ENCODE measurements at places on chromosomes 11 and 22.

DNA sequence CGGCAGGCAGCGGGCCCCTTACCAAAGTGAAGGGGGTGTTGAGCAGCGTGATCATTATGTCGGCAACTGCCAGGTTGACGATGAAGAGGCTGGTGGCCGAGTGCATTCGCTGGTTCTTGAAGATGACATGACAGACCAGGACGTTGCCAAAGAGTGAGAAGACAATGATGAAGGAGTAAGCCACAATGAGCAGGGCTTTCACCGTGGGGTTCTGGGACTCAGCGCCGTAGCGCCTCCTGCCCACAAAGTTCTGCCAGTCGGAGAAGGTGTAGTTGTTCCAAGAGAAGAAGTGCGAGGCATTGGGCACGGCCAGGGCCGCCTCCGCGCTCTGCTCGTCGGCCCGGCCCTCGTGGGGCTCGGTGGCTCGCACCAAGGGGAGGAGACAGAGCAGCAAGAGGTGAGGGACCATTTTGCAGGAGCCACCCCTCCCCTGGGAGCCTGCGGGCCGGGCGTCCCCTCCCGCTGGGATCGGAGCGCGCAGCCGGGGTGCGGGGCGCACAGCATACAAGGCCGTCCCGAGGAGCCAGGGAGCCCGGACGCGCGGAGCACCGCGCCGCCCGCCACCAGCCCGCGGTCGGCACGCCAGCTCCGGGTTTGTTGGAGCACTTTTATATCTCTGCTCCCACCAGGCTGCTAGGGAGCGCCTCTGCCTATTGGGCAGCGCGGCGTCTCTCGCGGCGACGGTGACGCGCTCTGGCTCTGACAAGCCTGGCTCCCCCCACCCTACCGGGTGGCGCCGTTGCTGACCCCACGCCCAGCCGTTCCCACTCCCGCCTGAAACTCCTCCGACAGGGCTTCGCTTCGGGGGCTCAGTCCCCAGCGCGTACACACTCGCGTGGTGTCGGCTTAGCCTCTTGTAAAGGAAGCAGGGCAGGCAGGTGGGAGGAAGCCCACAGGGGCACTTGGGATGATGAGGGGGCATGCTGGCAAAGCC, at the start of gene GPR83:
Gene GPR83 (minus strand): TSS at position 581 of the 934 bp plus-strand sequence. CDS start 172 bp downstream, at position 409.
- DNase-seq, result peak; percentile 16

DNA sequence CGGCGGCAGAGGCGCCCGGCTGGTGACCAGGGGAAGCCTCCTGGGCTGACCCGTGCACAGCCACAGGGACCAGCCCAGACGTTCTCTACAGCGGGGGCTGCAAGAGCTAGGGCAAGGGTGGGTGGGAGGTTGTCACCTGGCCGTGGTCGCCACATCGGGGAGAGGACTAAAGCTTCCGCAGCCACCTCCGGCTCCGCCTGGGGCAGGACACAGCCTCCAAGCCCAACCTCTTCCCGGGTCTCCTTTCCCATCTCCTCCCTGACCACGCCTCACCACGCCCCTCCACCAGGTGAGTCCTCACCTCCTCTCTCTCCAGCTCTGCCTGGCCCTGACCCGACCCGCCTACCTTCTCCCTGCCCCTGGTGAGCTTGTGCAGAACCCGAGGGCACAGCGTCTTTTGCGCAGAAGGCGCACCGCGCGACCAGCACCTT, 75.9 kb upstream of the LMO1 start:
- DNase-seq, result no peak

- no peak for DNase-seq
Observed at GRCh38 chr11:117313091-117313490, 3.0 kb downstream of the BACE1 start.

DNA sequence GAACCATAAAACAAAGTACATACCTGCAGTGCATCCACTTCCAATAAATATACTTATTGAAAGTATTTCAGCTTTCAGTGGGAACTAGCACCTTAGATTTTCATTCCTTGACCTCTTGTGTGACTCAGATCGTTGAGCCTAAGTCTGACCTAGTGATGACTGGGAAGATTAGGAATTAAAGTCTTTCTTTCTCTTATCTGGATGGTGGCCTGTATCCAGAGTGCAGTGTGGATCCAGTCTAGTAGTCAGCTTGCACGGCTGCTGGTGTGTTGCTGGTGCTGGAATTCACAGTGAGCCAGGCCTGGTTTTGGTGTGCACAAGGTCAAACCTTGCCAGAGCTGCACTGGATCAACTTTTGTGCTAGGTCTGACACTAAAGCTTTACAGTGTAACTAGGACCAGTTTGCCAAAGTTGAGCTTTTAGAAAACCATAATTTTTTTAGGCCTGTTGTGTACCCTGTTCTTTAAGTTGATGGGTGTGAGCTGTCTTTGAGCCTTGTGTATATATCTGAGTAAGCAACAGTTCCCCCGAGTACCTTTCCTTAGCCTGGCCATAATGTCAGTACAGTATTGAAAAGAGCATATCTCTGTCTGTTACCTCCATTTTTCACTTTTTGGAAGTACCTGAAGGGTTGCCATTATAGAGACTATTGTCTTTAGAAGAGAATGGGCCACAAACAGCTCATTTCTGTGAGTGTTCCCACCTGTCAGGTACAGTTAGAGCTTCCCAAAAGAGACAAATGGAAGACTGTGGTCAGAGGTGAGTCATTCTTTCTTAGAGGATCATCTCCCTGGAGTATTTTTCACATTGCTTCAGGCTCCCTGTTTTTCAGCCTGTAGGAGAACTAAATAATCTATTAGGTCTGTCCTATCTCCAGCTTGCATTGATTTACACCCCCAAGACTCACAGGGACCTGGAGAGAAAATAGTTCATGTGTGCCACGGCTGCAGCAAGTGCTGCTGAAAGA, 89.8 kb downstream of the ALX4 start:
- DNase-seq, result no peak

GRCh38 chr11:11407065-11407762, 54.2 kb upstream of the CSNK2A3 start:
- DNase-seq, result peak; percentile 69

DNA sequence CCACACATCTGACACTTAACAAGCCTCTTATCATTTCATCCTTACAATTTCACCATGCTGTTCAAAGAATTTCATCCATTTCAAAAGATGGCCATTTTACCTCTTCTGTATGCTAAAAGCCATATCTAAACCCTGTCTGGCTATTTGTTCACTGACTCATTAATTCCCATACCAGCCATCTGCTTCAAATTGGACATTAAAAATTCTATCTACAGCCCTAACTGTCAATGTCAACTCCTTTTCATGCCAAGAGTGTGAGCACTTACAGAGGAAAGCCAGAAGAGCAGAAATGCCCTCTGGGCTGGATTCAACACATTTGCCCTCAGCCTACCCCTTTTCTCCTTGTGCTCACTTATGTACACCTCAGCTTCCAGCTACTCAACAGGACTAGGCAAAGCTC, 59.2 kb downstream of the SYTL2 start:
- DNase-seq, result no peak

- no peak for DNase-seq
Observed at GRCh38 chr11:28245131-28245530, 136.9 kb downstream of the METTL15 start.

DNA sequence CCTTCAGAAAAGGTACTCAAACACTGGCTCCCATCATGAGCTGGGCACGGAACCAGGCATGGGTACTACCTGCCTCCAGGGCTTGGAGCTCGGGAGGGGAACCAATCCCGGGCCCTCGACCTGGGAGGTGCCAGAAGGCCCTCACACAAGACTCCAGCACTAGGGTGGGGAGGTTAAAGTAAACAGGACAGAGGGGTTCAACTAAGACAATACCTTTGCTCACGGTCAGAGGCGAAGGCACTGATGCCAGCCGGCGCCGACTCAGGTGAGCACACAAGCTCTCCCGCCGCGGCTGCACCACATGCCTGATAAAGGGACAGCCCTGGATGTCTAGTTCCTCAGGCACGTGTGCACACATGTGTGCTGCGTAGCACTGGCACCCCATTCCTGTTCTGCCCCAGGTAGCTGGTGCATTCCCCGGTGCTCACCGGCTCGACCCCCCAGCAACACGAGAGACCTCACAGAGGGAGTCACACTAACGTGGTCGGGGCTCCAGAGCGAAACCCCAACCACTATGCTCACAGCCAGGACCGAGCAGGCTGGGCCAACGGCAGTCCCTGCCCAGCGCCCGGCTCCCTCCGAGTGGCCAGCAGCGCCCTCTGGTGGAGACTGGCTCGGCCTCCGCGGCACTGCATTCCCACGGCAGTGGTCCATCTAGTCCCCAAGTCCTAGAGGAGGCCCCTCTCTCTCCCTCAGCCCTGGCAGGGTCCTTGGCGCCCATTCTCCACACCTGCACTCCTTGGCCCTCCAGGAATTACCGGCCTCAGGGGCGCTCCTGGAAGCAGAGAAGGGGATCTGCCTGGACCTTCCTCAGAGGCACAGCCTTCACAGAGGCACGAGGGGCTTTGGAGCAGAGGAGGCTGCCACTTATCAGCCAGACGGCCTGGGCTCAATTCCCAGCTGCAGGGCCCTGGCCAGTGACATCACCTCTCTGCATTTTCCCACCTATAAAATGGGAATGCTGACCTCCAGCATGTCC, 28.8 kb upstream of the MOB2 start:
- peak; percentile 35 for DNase-seq

DNA sequence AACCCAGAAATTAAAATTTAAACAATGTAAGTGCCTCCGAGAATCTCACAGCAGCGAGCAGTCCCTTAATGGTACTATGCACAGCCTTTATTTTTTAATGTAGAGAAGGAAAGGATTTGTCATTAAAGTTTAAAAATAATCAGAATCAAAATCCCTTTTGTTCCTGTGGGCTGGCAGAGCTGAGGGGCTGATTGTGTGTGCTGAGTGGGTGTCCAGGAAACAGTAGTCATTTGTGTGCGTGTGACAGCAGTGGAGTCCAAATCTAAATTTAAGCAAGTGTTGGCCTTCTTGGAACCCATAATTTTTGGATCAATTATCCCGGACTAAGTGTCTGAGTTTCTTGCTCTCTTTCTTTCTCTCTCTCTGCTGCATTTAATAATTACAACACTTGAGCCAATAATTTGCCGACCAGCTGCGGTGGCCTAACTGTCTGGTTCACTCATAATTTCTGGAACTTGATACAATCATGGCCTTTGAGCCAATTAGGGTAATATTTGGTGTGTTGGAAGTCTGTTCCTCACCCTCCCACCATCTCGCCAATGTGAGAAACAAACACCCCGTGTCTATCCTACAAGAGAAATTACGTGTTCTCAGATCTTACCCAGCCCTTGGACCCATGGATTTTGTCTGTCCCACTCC, 528.0 kb downstream of the SOX6 start:
- DNase-seq, result no peak

GRCh38 chr11:28738549-28738948, 630.4 kb downstream of the METTL15 start:
- DNase-seq, result no peak

DNA sequence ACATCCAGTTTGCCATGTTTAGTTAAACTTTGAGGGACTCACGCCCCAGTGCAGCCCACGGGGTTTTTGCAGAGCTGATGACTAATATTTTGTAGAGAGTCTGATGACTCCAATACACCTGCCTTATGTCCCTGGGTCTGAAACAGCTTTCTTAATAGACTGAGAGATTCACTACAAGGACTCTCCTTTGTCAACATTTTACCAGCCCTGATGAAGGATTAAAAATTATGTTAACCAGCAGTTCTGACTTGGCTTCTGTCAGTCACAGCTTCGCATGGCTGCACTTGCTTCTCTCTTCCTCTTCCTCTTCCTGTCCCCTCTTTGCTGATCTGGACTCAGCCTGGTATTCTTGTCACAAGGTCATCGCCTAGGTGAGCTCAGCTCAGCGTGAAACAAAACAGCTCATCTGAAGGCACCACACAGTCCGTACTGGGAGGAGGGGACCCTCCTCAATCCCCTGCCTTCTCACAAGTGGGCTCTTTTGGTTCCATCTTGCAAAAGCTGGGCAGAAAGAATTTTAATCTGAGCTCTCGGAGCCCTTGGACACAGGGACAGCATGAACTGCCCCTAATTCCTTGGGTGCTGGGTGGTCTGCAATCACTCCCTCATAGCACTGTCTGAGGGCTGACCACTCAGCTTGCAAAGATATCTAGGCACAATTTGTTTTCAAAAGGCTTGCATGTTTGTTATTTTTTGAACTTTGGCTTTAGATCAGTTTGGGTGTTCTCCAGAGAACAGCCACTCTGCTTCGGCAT, 38.1 kb upstream of the POU2AF1 start:
- no peak for DNase-seq

GRCh38 chr11:66492161-66492865, 12.1 kb downstream of the DPP3 start:
- DNase-seq, result peak; percentile 7

GRCh38 chr11:23112987-23113886, 253.0 kb upstream of the CCDC179 start:
- peak; percentile 86 for DNase-seq
